ENCODE measurements at places on chromosomes 1 and 21. TPM values are rescaled to one million over a fixed set of nuclear protein-coding genes. Genes with fewer than 3 reads are reported as not detected.

DNA sequence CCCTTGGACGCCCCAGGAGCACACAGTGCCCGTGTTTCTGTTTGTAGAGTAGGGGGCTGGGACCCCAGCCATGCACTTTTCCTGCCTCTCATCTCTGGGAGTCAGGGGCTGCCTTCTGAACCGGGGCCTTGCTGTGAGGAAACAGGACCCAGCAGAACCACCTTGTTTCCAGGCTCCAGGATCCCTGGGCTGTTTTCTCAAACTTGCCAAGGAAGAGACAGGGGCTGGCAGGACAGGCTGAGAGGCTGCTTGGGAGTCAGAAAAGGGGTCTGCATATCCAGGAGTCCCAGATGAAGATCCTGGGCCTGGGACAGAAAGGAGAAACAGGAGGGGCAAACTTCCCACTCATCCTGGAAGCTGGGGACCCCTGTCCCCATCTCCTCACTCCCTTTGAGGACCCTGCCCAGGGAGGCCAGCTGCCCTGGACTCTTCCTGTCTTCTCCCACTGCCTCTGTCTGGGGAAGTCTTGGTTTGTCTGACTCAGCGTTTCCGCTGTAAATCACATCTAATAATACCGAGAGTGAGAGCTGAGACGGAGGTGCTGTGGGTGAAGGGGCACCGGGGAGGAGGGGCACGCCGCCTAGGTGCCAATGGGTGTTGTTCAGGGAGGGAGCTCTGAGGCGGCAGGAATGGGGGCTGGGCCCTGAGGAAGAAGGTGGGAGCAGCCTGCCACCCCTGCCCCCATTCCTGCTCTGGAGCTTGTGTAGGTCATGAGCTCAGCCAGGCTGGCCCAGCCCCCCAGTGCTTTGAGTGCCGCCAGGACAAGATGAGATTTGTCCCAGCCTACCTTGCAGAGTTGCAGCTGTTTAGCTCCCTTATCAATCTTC lies 16.7 kb downstream of the POU3F1 start:
- peak overlapping the region; percentile 20 for H3K4me3 ChIP-seq
- no peak for DNase-seq
- H3K4me1 ChIP-seq, result peaks cover 22% of the 10 kb centered on the region
- H3K27me3 ChIP-seq, result peaks cover 10% of the 10 kb centered on the region
- H3K36me3 ChIP-seq, result no peaks in the 10 kb centered on the region

DNA sequence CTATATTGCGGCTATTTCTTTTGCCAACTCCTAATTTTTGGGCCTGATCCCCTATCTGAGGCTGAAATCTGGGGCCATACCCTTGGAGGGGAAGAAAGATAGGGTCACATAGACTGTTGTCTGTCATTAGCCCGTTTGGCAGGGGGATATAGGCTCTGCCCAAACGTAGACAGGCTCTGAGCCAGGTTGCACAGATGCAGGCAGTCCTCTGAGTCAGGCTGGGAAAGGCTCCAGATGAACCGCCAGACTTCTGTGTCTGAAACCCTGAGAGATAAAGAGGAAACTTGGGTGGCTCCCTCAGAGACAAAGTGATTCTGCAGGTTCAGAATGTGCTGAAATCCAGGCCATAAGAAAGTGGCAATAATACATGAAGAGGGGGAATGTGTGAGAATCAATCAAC lies 4.0 kb upstream of the CAP1 start:
- no peak overlapping the region for H3K27ac ChIP-seq
- peaks cover 2% of the 10 kb centered on the region for H3K27me3 ChIP-seq
- DNase-seq, result no peak

GRCh38 chr1:100400404-100400803 lies 48.1 kb downstream of the CDC14A start:
- no peaks in the 10 kb centered on the region for H3K27me3 ChIP-seq
- no peak overlapping the region for H3K27ac ChIP-seq
- no peak overlapping the region for H3K4me3 ChIP-seq
- DNase-seq, result no peak

GRCh38 chr1:198890214-198890930 lies 251.5 kb downstream of the PTPRC start:
- no peak overlapping the region for H3K4me3 ChIP-seq
- DNase-seq, result no peak
- H3K27me3 ChIP-seq, result no peaks in the 10 kb centered on the region
- H3K27ac ChIP-seq, result no peak overlapping the region

DNA sequence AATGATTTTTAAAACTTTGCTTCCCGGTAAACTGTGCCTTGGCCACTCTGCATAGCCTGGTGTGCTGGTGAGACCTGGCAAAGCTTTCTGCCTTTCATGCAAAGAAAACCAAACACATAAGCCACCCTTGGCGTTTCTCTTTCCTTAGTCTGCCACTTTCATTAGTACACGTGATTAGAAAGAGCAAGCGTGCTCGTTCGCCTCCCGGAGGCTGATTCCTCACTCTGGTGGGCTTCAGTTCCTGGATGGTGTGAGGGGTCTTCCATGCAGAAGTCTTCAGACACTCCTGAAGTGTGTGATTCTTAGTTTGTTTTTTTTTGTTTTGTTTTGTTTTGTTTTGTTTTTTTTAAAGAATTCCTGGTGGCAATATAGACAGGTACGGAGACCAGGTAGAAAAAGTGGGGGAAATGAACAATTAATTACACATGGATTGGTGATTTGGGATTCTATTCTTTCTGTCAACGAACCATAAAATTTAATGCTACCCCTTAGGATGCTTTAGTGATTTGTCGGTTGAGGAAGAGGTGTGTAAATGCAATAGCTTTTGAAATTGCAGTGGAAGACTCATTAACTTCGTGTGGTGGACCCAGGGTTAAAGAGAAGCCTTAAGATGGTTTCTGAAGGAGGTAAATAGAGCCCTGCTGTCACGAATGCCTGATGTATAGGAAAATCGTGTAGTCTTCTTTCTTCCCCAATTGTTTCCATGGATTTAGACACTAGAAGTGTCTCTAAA lies 2.1 kb downstream of the GALNT2 start:
- no peak overlapping the region for H3K27ac ChIP-seq
- H3K4me1 ChIP-seq, result peaks cover 12% of the 10 kb centered on the region
- peak overlapping the region; percentile 92 for H3K4me3 ChIP-seq
- H3K36me3 ChIP-seq, result no peaks in the 10 kb centered on the region
- H3K27me3 ChIP-seq, result peaks cover 8% of the 10 kb centered on the region

GRCh38 chr1:34688006-34688741 lies 66.7 kb upstream of the GJB5 start:
- H3K27me3 ChIP-seq, result peaks cover 3% of the 10 kb centered on the region
- H3K4me3 ChIP-seq, result no peak overlapping the region
- H3K4me1 ChIP-seq, result peaks cover 5% of the 10 kb centered on the region
- no peak for DNase-seq
- H3K36me3 ChIP-seq, result peaks cover 5% of the 10 kb centered on the region

DNA sequence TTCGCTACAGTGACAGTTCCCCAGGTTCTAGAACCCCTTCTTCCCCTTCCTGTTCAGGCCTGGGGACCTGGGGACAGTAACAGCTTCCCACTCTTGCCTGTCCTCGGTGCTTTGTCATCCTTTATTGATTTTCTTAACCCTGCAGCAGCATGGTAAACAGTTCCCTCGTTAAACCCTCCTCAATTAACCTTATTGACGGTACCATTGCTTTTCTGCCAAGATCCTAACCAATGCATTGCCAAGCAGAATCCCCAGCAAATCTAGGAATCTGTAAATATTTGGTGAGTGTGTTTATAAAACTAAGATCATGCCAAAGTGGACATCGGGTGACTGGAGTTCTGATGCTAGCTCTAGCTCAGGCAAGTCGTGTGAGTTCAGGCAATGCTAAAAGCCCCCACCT lies 99.6 kb upstream of the KAZN start:
- DNase-seq, result no peak
- H3K27me3 ChIP-seq, result no peaks in the 10 kb centered on the region
- no peaks in the 10 kb centered on the region for H3K36me3 ChIP-seq
- H3K4me1 ChIP-seq, result peaks cover 3% of the 10 kb centered on the region

CTSE gene
- not detected for total RNA-seq

DNA sequence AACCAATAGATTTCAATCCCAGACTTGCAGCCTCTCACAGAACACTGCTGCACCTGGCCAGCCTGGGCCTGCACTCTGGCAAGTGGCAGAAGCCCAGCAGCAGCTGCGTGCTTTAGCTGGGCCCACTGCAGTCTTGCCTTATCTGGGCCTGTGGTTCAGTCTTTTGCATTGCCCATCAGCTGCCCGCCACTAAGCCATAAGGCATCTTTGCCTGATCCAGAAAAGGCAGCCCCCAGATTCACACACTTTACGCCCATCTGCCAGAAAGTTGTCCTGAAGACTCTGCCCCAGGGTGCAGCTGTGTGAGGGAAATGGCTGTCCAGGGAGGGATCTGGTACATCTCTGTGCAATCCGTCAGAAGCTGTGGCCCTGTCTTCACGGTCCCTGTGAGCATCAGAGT lies 217.0 kb downstream of the DNAH14 start:
- H3K27me3 ChIP-seq, result peaks cover 5% of the 10 kb centered on the region
- DNase-seq, result peak; percentile 38
- H3K4me1 ChIP-seq, result peaks cover 11% of the 10 kb centered on the region
- H3K27ac ChIP-seq, result peak overlapping the region; percentile 87
- no peak overlapping the region for H3K4me3 ChIP-seq

CFHR4 gene
- total RNA-seq, result not detected

DNA sequence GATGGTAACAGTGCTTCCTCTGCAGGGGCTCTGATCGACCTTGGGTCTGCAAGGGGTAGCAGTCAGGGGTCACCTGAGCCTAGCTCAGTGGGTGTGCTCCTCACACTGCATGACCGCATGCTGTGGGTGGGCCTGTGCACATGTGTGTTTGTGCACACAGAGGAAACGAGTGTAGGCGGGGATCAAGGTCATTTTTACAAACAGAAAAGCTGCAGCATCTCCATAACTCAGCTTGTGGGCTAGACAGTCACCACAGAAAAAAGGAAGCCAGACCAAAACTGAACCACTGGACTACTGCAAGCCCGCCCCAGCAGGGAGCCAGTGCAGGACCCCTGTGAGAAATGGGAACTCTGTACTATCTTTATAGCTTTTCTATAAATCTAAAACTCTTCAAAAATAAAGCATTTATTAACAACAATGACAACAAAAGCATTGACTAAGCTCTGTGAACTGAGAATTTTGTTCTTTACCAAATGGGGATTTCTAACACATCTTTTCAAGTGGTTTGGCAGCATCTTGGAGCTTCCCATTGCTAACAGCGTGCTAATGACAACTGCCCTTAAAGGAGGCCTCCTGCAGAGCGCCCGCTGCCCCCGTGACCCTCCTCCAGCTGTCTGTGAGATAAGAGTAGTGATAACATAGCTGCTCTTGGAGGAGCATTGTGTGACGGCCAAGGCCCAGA lies 19.9 kb upstream of the NEK2 start:
- no peak overlapping the region for H3K4me3 ChIP-seq
- peaks cover 11% of the 10 kb centered on the region for H3K36me3 ChIP-seq
- H3K27me3 ChIP-seq, result peaks cover 4% of the 10 kb centered on the region

- H3K4me3 ChIP-seq, result no peak overlapping the region
- H3K4me1 ChIP-seq, result no peaks in the 10 kb centered on the region
- H3K27me3 ChIP-seq, result peaks cover 66% of the 10 kb centered on the region
- peak; percentile 61 for DNase-seq
Measured at GRCh38 chr1:1157426-1157913, 16.2 kb upstream of the TTLL10 start.

DNA sequence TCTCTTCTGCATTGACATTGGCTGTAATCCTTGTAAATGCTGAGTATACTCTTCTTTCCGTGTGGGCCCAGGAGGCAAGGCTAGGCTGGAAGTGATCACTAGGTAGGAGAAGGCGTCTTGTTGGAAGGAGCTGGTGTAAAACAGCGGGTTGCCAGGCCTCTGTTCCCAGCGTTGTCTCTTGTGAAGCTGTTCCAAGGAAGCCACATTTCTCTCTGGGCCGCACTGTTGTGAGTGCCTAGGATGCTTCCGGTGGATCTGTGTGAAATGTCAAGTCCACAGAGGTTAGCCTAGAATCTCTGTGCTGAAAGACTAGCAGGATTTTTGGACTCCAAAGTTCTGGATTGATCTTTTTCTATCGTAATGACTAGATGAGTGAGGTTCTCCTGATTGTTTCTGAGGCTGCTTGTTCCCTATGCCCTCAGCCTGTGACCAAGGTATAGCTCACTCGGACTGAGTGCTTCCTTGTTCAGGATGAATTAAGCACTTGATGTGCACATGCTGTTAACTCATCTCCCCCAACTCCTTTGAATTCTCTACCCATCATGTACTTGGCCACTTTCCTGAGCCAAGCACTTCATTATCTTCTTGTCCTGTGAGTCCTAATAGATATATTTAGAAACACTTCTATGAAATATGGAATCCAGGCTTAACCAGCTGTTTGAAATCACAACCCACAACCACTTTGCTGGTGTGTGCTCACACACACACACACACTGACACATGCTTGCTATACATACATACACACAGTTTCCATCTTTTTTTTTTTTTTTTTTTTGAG lies 63.3 kb downstream of the PBX1 start:
- no peak for DNase-seq
- H3K27me3 ChIP-seq, result no peaks in the 10 kb centered on the region
- no peak overlapping the region for H3K4me3 ChIP-seq
- H3K4me1 ChIP-seq, result peaks cover 26% of the 10 kb centered on the region

IVL gene
- not detected for total RNA-seq

- H3K27me3 ChIP-seq, result no peaks in the 10 kb centered on the region
- H3K27ac ChIP-seq, result no peak overlapping the region
- H3K4me3 ChIP-seq, result no peak overlapping the region
- no peaks in the 10 kb centered on the region for H3K4me1 ChIP-seq
- H3K36me3 ChIP-seq, result no peaks in the 10 kb centered on the region
- no peak for DNase-seq
Measured at GRCh38 chr1:64733581-64734286, 11.1 kb upstream of the RAVER2 start.

DNA sequence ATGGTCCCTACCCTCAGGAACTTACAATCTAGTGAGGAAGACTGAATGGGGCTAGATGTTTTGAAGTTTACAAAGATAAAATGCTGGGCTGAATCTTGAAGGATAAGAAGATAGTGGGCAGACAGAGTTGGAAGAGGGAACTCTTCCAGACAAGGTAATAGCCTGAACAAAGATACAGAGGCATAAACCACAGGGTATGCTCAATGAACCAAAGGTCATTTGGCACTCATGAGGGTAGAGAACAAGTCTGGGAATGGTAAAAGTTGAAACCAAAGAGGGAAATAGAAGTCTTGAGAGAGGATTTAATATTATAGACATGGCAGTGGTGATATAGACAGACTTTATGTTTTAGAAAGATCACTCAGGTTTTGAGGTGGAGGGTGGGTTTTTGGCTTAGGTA lies 48.1 kb upstream of the ZSWIM5 start:
- no peak for DNase-seq
- peaks cover 5% of the 10 kb centered on the region for H3K27me3 ChIP-seq
- H3K4me1 ChIP-seq, result no peaks in the 10 kb centered on the region
- no peak overlapping the region for H3K27ac ChIP-seq
- H3K4me3 ChIP-seq, result no peak overlapping the region
- peaks cover 21% of the 10 kb centered on the region for H3K36me3 ChIP-seq

CAMK2N1 gene
- total RNA-seq, result 120 TPM

GRCh38 chr1:216346526-216346925 lies 76.7 kb downstream of the USH2A start:
- no peak for DNase-seq
- H3K27me3 ChIP-seq, result peaks cover 2% of the 10 kb centered on the region
- no peaks in the 10 kb centered on the region for H3K36me3 ChIP-seq
- no peaks in the 10 kb centered on the region for H3K4me1 ChIP-seq
- H3K27ac ChIP-seq, result no peak overlapping the region

- H3K4me3 ChIP-seq, result no peak overlapping the region
- no peak for DNase-seq
- H3K27me3 ChIP-seq, result no peaks in the 10 kb centered on the region
- no peaks in the 10 kb centered on the region for H3K4me1 ChIP-seq
Measured at GRCh38 chr1:192243721-192244120, 73.1 kb upstream of the RGS21 start.
